ENCODE measurements at places on chromosomes 16 and 17.

DNA sequence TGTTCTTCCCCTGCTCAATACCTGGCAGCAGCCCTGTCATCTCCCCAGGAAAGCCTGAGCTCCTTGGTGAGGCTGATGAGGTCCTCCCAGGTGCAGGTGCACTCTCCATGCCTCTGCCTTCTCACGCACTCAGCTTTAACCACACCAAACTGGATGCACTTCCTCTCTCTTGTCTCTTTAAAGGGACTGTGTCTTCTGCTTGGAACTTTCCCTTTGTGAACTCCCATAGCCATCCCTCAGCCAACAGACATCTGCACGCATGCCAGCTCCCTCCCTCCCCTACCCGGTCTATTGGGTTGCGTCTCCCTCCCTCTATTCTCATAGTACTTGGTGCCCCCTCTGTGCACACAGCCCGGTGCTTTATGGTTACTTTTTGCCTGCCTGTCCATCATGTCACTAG, 231.2 kb downstream of the MSI2 start:
- DNase-seq, result no peak

- DNase-seq, result no peak
These were observed 4.1 kb upstream of the UBTF start for GRCh38 chr17:44223541-44224071.

DNA sequence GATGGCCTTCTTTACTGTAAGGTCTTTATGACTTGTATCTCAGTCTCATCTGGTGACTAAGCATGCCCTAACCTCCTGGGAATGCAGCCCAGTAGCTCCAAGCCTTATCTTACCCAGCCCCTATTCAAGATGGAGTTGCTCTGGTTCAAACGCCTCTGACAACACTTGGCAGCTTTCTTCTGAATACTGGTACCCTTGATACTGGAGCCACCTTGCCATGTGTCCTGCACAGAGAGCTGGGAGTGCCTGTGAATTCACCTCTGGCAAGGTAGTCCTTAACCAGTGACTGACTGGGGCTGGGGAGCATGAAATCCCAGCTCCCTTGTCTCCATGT, 17.2 kb downstream of the NUDT7 start:
- no peak for DNase-seq

DNA sequence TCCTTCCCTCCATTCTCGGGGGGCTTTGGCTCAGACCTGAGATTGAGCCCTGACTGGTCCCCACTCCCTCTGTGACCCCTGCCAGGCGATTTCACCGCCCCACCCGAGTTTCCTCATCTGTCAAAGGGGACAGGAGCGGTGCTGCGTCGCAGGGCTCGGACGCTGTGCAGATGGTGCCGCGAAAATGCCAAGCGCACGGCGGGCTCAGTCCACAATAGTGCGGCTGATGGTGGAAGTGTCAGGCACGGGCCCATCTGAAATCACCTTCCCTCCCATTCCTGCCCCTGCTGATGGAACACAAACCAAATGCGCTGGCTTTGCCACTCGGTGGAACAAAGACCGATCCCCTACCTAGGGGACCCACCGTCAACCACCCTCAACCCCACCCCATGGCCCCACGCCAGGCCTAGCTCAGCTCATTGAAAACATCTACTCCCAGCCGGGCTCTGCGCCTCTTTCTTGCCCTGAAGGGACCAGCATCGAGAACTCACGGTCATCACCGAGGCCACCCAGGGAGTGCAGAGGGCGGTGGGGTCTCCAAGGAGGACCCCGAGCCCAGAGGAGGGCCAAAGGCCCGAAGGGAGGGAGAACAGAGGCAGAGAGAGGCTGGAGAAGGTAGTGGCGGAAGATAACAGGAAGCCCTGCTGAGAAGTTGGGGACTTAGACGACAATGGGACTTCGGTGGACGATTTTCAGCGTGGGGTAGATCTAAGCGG, 1.4 kb downstream of the CARHSP1 start:
- no peak for DNase-seq

DNA sequence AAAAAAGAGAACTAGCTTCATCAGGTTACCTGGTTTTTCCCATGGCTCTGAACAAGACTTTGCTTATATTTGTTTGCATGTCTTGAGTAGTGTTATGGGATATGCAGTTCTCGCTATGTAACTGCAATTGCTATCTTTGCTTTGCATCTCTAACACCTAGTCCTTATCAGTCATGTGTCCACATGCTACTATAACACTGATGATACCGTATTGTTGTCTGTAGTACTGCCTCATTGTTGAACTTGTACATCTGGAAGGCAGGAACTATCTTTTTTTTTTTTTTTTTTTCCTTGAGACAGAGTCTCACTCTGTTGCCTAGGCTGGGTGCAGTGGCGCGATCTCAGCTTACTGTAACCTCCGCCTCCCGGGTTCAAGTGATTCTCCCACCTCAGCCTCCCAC, 2.5 kb downstream of the PSME3 start:
- DNase-seq, result no peak

DNA sequence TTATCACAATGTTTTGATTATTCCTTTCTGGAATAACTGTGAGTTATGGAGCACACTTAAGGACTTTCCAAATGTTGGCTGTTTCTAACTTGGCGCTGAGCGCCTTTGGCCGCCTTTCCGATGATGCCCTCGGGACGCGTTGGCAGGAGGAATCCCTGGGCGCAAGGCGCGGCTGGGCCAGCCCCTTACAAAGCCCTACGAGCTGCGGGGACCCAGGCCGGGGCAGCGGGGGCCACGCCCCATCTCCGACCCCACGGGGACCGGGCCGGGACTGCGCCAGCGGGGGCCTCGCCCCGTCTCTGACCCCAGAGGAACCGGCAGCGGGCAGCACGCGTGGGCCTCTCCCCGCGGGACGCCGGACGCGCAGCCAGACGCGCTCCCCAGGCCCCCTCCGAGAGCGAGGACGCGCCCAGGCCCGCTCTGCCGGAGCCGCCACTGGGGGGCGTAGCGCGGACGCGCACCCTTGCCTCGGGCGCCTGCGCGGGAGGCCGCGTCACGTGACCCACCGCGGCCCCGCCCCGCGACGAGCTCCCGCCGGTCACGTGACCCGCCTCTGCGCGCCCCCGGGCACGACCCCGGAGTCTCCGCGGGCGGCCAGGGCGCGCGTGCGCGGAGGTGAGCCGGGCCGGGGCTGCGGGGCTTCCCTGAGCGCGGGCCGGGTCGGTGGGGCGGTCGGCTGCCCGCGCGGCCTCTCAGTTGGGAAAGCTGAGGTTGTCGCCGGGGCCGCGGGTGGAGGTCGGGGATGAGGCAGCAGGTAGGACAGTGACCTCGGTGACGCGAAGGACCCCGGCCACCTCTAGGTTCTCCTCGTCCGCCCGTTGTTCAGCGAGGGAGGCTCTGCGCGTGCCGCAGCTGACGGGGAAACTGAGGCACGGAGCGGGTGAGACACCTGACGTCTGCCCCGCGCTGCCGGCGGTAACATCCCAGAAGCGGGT, at the start of gene GAA:
TSS of gene GAA (plus strand) at position 571 of the 935 bp plus-strand sequence. CDS start 3,006 bp downstream, outside the sequence.
- peak; percentile 81 for DNase-seq

DNA sequence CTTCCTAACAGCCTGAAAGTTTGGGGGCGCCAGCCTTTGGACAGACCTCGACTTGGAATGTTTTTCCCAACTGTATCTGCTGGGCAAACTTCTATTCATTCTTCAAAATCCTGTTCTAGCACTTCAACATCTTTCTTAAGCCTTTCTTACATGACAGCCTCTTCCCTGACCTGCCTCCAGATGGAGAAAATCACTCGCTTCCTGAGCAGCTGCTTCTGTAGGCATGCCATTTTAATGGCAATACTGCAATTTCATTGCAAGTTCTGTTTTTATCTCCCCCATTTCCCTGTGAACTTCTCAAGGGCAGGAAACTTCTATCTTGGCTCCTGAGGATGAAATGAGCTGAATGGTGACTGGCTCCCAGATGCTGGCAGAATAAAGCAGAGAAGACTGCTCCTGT, 128.8 kb upstream of the ASIC2 start:
- no peak for DNase-seq

DNA sequence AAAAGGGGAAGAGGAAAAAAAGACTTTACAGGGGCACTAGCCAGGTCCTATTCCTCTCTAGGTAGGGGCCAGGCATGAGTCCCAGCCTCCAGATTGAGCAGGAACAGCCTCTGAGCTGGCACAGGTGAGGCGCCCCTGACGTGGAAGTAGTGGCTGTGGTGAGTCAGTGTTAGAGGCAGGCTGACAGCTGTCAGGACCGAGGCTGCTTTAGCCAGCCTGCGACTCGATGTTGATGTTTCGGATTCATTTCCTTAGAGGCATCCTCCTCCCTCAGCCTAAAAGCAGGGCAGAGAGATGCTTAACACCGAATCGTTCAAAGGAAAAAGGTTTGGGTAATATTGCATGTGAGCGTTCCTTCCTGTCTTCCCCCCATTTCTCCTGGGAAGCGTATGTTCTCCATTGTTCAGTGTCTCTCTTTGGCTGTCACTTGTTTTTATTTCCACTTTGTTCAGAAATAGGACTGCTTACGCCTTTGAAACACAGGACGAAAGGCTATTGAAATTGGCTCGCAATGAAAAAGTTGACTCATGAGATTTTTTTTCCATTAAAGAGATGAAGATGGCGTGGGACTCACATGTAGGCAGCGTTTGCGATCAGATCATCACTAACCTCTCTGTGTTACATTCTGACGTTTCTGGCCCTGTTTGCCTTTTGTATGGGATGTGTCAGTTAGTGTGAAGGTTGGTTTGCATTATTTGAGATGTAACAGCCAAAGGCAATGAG, 1.3 kb downstream of the KIAA0513 start:
- DNase-seq, result peak; percentile 49

DNA sequence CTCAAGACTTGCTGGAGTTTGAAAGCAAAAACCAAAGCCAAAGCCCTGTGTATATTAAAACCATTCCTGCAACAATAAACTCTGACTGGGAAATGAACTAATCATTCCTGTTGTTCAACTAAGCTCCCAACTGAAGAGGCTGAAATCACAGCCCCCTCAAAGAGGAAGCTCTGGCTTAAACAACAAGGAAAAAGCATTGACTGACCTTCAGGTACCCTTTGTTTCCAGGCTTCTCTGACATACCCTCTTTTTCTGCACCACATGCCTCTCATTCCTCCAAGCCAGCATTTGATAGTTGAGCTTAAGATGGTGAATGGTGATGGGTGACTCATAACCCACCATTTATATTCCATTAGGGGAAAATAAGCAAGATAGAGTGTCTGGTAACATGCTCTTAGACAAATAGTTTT, 470.9 kb upstream of the SOX9 start:
- no peak for DNase-seq
